Thoracic aorta (tissue), 2 donors: ENCODE measurements at places on chromosomes 2 and 18. TPM values are rescaled to one million over a fixed set of nuclear protein-coding genes. Genes with fewer than 3 reads are reported as not detected.

GRCh38 chr18:62781262-62781661 lies 65.9 kb downstream of the PHLPP1 start:
- no peak for DNase-seq

GRCh38 chr2:16656784-16657391 lies 8.7 kb downstream of the CYRIA start:
- DNase-seq, result peak; percentile 27

- no peak for DNase-seq
Measured at GRCh38 chr18:45667056-45667736, 51.9 kb downstream of the SLC14A2 start.

DNA sequence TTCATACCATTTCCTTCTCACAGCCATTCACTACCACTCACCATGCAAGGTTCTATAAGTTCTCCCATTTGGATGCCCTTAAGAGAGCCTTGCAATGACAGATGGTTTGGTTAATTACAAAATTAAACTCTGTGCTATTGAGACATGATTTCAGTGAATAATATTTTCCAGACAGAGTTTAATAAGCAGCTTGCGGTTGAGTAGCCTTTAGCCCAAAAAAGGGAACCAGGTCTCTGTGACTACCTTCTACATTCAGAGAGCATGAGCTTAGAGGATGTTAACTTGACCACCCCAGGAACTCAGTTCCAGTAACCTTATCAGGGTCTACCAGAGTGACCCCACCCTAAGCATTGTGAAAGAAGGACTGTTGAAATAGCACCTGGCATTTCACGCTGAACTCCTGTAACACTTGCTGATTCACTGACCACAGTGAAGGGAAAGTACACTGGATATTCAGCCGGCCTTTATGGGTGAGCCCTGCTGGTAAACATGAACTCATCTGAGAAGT lies 1173.1 kb upstream of the ZEB2 start:
- DNase-seq, result no peak

- no peak for DNase-seq
Measured at GRCh38 chr2:215436705-215437565, 1.1 kb upstream of the FN1 start.

DNA sequence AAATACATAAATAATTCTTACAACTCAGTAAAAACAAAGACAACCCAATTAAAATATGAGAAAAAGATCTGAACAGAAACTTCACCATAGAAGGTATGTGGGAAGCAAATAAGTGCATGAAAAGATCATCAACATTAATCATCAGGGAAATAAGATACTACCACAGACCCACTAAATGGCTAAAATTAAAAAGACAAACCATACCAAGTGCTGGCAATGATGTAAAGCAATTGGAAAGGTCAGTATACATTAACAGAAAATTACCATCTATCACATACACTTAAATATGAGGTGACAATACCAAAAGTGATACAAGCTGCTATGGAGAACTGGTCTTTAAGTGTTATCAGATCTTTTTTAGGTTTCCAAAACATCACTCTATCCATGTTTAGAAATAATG lies 44.7 kb downstream of the TTR start:
- no peak for DNase-seq

Gene KDSR
- total RNA-seq, result 72.4 TPM
